T-helper 1 cell treated with Interleukin-12 subunit alpha and Interleukin-12 subunit beta and Interleukin-4 antibody, amounts not matched to agents 30 ng/mL and 1 ng/mL, for 36 hours (primary cell): ENCODE measurements at places on chromosomes 7 and 10. TPM values are rescaled to one million over a fixed set of nuclear protein-coding genes. Genes with fewer than 3 reads are reported as not detected.

The TSPAN33 gene
- 4.9 and 7.0 TPM in 2 replicates for total RNA-seq

The GPER1 gene
- total RNA-seq: not detected in 2 replicates

The THSD7A gene
- total RNA-seq: not detected in 2 replicates

The ANKRD61 gene
- total RNA-seq: 0.49 TPM in 1 of 2 replicates, not detected in the other
